ENCODE measurements at places on chromosomes 5 and 9. TPM values are rescaled to one million over a fixed set of nuclear protein-coding genes. Genes with fewer than 3 reads are reported as not detected.

- no peak for DNase-seq
These were observed 7.6 kb downstream of the CTNNAL1 start for GRCh38 chr9:109005678-109006077.

Gene FBP1
- total RNA-seq = 63.3 TPM

Gene DMAC1
- total RNA-seq = 35.0 TPM

Gene F2RL2
- 0.34 TPM for total RNA-seq

DNA sequence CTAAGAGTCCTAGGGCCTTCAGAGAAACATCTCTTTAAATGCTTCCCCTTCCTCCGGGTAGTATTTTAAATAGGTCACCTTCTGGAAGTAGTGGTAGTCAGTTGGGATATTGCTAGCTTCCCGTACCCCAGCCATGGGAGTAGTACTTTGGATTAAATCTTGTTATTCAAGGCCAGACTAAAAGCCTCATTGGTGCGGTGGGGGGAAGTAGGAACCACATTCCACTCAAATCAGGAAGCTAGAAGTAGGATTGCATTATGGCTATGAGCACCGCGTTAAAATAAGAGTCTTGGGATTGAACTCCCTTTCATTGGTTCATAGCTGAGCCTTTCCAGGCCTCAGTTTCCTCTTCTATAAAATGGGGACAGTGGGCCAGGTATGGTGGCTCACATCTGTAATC, 6.7 kb downstream of the KCNIP1 start:
- no peak for DNase-seq

Data from HT-29 (cell line).